ENCODE measurements at places on chromosomes 12 and 14. TPM values are rescaled to one million over a fixed set of nuclear protein-coding genes. Genes with fewer than 3 reads are reported as not detected.

DNA sequence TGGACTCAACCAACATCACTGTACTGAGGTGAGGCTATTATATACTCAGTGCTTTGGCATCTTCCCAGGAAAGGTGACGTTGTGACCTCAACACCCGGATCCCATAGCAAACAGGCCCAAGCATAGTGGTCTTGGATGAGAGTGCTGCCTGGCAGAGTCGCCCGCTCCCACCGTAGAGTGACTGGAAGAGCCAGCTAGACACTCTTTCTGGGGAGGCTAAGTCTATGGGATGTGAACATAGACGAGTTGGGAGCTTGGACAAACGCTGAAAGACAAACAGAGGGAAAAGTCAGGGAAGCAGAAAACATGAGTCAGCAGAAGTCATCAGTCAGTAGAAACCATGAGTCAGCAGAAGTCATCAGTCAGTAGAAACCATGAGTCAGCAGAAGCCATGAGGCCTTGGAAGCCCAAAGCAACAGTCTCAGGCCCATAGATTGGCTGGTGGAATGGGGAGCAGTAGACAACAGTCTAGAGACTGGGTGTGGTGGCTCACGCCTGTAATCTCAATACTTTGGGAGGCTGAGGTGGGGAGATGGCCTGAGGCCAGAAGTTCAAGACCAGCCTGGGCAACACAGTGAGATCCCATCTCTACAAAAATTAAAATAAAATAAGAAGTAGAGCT lies 66.4 kb upstream of the MAP1LC3B2 start:
- DNase-seq, result peak; percentile 23

DNA sequence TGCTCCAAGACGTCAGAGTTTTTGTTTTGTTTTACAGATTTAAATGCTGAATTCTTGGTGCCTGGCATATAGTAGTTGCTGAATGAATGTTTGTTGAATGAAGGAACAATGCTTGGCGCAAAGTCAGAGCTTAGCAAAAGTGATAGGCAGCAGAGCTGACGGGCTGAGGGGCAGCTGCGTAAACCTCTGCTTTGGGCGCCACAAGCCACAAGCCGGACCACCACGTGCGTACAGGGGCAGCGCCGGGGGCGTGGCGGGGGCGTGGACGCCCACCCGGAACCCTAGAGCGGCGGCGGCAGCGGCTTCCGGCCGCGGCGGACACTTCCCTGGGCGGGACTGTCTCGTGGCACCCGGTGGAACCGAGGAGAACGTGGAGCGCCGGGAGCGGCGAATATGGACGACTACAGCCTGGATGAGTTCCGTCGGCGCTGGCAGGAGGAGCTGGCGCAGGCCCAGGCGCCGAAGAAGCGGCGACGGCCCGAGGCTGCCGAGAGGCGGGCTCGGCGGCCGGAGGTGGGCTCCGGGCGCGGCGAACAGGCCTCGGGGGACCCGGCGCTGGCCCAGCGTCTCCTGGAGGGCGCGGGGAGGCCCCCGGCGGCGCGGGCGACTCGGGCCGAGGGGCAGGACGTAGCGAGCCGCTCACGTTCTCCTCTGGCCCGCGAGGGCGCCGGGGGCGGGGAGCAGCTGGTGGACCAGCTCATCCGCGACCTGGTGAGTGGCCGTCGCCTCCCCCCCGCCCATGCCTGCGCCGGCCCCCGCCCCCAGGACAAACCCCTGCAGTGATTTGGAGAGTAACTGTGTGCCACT lies at the start of gene FBXW8:
FBXW8 (plus strand) TSS at position 306 of the 807 bp plus-strand sequence; CDS start at position 394, 88 bp downstream.
- DNase-seq, result no peak

The PIK3C2G gene
- total RNA-seq, result 0.13 TPM

The RAPGEF3 gene
- 8.7 TPM for total RNA-seq

DNA sequence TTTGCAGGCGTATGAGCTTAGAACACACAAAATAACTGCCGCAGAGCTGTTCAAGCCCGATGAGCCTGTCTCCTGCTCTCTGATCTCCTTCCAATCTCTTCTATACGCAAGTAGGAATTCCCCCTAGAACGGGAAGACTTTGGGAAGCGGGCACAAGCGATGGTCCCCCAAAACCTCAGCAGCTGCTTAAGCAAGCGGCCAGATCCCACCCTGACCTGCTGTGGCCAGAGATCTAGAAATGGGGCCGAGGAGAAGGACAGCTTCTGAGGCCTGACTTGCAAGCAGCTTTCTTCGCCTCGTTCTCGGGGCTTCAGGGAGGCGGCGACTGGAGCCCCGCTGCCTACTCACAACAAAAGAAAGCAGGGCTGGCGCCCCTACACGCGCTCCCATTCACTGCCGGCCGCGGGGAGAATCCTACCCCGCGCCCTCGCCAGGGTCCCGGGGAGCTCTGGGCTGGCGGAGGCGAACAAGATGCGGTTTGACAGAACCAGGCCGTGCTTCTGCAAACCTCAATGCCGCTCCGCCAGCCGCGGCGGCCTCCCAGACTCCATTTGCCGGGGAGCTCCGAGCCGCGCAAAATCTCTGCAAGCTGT lies 922 bp downstream of the TBX5 start:
- no peak for DNase-seq

GRCh38 chr12:69044887-69045286 lies 111.9 kb upstream of the CPM start:
- DNase-seq, result no peak

The HOXC5 gene
- total RNA-seq, result 0.50 TPM

DNA sequence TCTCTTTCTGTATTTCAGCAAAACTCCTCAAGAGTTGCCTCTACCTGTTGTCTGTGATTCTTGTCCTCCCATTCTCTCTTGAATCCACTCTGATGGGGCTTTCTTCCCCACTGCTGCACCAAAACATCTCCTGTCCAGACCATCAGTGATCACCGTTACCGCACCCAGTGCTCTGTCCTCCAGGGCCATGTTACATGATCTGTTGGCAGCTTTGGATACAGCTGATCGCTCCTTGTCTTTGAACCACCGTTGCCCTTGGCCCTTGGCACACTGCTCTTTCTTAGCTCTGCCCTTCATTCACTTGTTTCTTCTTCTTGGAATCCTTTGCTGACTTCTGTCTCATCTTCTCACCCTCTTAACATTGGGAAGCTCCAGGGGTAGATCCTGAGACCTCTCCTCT lies 333.7 kb upstream of the FKBP4 start:
- DNase-seq, result no peak

The SMCO3 gene
- not detected for total RNA-seq

The SLC25A21 gene
- 2.1 TPM for total RNA-seq

The BTBD6 gene
- 45.8 TPM for total RNA-seq

DNA sequence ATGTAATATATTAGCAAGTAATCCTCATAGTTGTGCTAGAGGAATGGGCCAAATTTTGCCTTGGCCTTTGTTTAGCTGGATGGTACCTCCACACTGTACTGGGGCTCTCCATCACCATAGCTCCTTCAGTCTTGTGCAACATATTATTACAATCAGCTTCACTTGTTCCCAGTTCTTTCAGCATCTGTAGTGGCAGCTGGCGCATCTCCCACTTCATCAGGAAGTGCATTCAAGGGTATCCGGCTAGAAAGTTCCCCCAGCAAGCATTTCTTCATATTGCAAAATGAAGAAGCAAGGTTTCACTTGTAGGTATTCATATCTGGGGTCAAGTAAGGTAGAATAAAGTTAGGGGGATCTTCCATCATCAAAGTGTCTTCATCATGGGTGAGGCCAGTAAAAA lies 123.7 kb downstream of the IGF1 start:
- no peak for DNase-seq

- DNase-seq, result no peak
Observed at GRCh38 chr12:102957339-102958050, at the start of gene ASCL1. Gene ASCL1 (plus strand): TSS chr12:102957674. CDS start chr12:102958245, 571 bp downstream.

- no peak for DNase-seq
Observed at GRCh38 chr12:116213014-116213413, 64.5 kb downstream of the MED13L start.

The SERPINA12 gene
- not detected for total RNA-seq

The POTEM gene
- not detected for total RNA-seq

- no peak for DNase-seq
Observed at GRCh38 chr14:96126783-96127271, 77.8 kb upstream of the BDKRB2 start.

DNA sequence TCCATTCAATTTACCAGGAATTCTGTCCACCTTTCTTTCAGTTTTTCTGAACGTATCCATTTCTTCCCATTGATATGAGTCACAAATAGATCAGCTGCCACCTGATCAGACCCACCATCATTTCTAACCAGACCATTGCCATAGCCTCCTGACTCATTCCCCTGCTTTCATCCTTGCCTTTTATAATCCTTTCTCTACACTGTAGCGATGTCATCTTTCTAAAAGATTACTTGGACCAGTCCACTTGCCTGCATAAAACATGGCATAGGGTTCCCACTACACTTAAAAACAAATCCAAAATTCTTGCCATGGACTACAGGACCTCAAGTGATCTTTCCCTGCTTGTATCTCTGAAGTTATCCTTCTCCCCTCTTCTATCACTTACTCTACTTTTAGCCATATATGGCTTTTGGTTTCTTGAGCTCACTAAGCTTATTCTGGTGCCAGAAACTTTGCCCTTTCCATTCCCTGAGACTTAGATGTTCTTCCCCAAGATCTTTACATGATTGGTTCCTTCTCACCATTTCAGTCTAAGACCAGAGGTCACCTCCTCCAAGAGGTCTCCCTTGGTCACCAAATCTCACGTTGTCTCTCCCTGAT lies 149.5 kb upstream of the KRR1 start:
- peak; percentile 83 for DNase-seq

GRCh38 chr14:99812096-99812750 lies 19.0 kb downstream of the EML1 start:
- no peak for DNase-seq

- DNase-seq, result no peak
Observed at GRCh38 chr12:10339053-10339840, 31.6 kb downstream of the KLRD1 start.

The PLEKHD1 gene
- total RNA-seq, result 0.41 TPM

- no peak for DNase-seq
Observed at GRCh38 chr12:52669426-52669825, 10.8 kb downstream of the KRT1 start.

The KLRC1 gene
- not detected for total RNA-seq

GRCh38 chr12:124975276-124975675 lies 13.7 kb downstream of the DHX37 start:
- no peak for DNase-seq

The TDRD9 gene
- total RNA-seq, result 6.5 TPM

GRCh38 chr14:21070610-21071224 lies 613 bp downstream of the ARHGEF40 start:
- no peak for DNase-seq

The KRT82 gene
- not detected for total RNA-seq

The OR4E2 gene
- total RNA-seq, result not detected

Measured in kidney epithelial cell (primary cell).